ENCODE measurements at places on chromosomes 12 and 14.

DNA sequence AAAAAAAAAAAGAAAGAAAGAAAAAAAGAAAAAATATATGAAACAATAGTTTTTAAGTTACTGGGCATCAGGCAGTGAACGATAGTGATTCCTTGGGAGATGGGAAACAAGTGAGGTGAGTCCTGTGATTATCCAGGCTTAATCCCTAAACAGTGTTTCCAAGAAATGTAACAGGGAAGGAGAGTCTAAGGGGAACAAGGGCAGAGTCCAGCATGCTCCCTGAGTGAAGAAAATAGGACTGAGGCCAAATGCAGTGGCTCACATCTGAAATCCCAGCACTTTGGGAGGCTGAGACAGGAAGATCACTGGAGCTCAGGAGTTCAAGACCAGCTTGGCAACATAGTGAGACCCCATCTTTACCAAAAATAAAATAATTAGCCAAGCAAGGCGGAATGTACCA lies 40.7 kb downstream of the R3HDM2 start:
- DNase-seq, result no peak

DNA sequence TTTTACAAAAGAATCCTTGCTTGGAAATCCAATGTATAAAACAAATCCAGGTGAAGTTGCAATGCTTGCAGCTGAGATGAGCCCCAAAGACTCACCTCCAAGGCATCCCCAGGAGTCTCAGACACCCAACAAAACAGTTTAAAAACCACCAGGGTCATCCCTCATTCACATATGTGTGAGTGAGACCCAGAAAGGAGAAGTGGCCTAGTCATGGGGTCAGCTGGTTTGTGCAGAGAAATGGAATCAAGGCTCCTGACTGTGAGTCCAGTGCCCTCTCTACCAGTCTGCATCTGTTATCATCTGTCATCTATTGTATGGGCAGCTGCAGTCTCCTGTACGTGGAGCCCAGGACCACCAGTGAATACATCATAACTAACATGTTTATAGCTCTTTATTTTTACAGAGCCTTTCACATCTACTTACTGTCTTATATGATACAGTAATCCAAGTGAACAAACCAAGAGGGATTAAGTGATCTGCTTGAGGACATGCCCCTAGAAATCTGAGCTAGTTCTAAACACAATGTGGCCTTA lies 27.1 kb downstream of the PLEKHG7 start:
- no peak for DNase-seq

DNA sequence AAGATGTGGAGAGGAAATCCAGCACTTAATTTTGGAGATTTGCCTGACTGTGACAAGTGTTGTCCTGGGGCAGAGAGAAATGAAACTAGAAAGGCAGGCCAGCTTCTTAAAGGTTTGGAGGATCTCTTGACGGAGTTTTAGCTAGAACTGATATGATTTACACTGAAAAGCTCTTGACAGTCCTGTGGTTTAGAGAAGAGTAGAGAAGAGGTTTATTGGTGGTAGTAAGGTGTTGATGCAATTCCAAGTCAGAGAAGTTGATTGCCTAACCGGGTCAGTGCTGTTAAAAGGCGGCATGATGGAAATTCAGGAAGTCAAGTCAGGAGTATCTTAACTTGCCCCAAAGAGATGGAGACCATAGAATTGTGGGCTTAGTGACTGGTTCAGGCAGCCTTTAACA lies 89.0 kb upstream of the TRAF3 start:
- DNase-seq, result no peak

GRCh38 chr14:75794615-75795038 lies 133.6 kb downstream of the TTLL5 start:
- no peak for DNase-seq
